Stimulated activated naive B cell treated with anti-CD40 and anti-IgM and Interleukin-4, amounts not matched to agents 10 μg/mL and 1 μg/mL and 100 μg/mL, for 72 hours (primary cell): ENCODE measurements at places on chromosomes 3 and 15.

- DNase-seq = no peak
Measured at GRCh38 chr15:42084465-42085235, 9.7 kb downstream of the PLA2G4D start.

DNA sequence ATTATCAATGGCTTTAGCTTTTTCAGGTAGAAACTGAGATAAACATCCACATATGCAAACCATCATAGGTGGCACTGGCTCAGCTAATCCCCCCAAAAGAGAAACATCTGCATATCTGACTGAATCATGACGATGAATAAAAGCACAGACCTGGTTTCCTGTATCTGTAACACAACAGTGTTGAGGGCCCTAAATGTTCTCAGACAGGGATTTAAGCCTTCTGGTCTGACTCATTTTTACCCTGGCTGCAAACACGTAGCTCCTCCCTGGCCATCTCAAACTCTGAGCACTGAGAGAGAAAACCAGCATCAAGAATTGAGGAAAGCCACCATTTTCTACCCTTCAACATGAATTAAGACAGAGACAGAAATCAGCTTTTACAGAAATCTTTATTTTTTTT lies 35.2 kb downstream of the GLB1 start:
- peak; percentile 6 for DNase-seq

GRCh38 chr3:8204853-8205650 lies 296.6 kb upstream of the LMCD1 start:
- DNase-seq = no peak

- no peak for DNase-seq
Measured at GRCh38 chr3:72341920-72342319, 506.3 kb downstream of the SHQ1 start.

- DNase-seq = no peak
Measured at GRCh38 chr3:194935632-194936470, 250.2 kb downstream of the FAM43A start.

DNA sequence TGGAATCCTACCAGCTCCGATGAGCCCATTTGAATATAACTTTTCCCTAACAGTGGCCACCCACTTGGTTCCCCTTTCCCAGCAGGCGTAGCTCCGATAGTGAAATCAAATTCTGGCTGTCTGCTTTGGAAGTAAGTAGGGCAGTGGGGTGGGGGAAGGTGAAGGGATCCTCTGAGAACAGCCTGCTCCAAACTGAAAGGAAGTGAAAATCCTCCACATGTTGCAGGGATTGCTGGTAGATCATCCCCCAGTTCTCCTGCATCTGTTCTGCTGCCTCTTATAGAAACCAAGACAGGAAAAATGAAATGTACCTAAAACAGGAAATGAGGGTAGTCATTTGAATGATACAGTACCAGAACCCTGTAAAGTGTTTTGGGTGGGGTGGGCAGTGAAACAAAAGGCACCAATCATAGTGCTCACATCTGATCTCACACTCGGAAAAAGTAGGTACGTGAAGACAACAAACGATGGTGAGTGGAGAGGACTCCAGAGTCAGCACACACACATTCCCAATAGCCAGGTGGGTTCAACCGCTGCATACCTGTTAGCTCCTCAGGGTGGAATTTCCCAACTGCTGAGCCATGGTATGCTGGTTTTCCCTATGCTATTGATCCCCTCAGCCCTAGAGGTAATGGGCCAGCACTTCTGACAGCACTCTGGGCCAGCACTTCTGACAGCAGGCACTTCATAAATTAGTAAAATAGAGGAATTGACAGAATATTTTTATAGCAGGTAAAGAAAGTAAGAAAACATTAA lies 304.9 kb upstream of the ADAMTS9 start:
- DNase-seq = no peak

GRCh38 chr3:122687298-122687697 lies 6.7 kb downstream of the PARP14 start:
- DNase-seq = no peak

GRCh38 chr3:72082186-72082715 lies 297.3 kb upstream of the PROK2 start:
- no peak for DNase-seq

GRCh38 chr3:134645515-134645914 lies 5.3 kb downstream of the KY start:
- no peak for DNase-seq

- DNase-seq = no peak
Measured at GRCh38 chr15:73014904-73015303, 37.4 kb upstream of the NEO1 start.
